ENCODE measurements at places on chromosomes 1 and 21. TPM values are rescaled to one million over a fixed set of nuclear protein-coding genes. Genes with fewer than 3 reads are reported as not detected.

DNA sequence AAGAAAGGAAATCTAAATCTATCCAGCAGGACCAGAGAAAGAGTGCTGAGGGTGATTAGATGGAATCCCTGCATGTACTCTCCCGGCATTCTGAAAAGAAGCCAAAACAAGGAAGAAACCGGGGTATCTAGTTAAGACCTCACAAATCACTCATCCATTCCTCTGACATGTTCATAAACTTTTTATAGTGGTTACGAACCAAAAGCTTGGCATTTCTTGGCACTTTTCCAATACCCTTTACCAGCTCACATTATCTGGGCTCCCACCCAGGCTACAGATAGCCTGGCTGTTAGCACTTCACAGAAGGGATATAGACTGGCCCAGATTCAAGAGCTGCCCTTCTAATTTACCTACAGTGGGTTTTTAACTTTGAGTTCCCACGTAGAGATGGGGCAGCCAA lies 1.8 kb upstream of the C1orf74 start:
- no peak for DNase-seq

DNA sequence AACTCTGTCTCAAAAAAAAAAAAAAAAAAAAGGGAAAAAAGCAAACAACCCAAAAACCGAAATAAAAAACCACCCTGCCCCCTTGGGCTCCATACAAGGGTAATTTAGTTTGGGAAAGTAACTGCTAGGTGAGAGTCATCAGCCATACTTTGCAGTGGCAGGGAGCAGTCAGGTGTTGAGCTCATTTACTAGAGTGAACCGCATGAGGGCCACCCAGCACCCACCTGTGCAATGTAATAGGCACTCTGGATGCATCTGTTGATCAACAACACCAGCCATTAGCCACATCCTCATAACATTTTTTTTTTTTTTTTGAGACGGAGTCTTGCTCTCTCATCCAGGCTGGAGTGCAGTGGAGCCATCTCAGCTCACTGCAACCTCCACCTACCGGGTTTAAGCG lies 9.1 kb downstream of the INAVA start:
- DNase-seq: no peak

The KIF26B gene
- 7.6 TPM for total RNA-seq

GRCh38 chr1:67166196-67166595 lies at the start of gene IL23R:
Gene IL23R (plus strand): TSS chr1:67166454. CDS start chr1:67168121, 1,667 bp downstream.
- no peak for DNase-seq

DNA sequence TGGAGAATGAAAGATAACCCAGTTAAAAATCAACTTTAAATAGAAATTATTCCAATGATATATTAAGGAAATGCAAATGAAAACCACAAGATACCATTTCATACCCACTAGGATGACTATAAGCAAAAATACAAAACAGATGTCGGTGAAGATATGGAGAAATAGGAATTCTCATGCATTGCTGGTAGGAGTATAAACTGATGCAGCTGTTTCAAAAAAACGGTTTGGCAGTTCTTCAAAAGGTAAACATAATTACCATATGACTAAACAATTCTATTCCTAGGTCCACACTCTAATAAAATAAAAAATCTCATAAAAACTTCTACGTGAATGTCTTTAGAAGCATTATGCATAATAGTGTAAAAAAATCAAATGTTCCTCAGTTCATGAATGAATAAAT lies 763.3 kb upstream of the BRINP3 start:
- DNase-seq: no peak

The SDC3 gene
- total RNA-seq: 58.6 TPM

The PRDM16 gene
- total RNA-seq: not detected

GRCh38 chr1:151401125-151401788 lies 1.9 kb downstream of the PSMB4 start:
- DNase-seq: peak; percentile 6

DNA sequence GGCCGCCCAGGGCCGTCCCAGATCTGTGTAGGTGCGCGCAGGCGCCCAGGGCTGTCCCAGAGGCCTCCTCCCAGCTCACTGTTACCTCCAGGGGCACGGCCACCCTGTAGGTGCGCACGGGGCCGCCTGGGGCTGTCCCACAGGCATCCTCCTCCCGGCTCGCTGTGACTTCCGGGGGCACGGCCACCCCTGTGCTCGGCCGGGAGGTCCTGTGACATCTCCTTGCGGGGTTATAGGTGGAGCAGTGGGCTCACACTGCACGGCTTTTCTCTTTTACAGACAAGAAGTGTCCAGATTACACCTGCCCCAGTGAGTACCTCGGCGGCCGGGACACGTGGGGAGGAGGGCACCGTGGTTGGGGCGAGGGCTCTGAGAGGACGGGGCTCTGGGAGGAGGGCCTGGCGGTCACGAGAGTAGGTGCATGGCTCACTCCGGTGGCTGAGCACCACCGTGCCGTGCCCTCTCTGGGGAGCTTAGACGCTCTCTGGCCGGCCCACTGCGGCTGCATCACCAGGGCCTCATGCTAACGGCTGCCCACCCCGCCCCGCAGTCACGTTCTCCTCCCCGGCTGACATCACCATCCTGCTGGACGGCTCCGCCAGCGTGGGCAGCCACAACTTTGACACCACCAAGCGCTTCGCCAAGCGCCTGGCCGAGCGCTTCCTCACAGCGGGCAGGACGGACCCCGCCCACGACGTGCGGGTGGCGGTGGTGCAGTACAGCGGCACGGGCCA lies 21.4 kb downstream of the COL6A1 start:
- DNase-seq: no peak

- no peak for DNase-seq
These were observed 480.5 kb downstream of the MATN1 start for GRCh38 chr1:30242722-30243457.

DNA sequence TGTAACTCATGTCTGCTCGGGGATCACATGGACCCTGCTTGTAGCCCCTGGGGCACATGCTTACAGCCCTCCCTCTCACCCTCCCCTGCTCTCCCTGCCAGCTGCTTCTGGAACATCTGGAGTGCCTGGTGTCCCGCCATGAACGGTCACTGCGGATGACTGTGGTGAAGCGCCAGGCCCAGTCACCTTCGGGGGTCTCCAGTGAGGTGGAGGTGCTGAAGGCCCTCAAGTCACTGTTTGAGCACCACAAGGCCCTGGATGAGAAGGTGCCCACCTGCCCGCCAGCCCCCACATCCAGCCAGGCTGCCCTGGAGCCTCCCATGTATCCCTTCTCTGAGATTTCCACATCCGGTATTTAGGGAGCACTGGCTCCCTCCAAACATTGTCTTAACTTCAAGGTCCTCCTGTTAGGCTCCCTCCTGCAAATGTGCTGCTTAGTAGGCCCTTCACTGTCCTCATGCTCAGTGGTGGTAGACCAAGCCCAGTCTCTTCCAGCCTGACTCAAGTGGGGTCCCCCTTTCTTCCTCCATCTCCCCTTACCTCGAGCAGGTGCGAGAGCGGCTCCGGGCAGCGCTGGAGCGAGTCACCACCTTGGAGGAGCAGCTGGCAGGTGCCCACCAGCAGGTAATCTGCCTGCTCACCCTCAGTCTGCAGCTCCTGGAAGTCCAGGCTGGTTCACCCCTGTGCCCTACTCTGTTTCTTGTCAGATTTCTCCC lies 17.7 kb downstream of the PPFIA4 start:
- DNase-seq: no peak

DNA sequence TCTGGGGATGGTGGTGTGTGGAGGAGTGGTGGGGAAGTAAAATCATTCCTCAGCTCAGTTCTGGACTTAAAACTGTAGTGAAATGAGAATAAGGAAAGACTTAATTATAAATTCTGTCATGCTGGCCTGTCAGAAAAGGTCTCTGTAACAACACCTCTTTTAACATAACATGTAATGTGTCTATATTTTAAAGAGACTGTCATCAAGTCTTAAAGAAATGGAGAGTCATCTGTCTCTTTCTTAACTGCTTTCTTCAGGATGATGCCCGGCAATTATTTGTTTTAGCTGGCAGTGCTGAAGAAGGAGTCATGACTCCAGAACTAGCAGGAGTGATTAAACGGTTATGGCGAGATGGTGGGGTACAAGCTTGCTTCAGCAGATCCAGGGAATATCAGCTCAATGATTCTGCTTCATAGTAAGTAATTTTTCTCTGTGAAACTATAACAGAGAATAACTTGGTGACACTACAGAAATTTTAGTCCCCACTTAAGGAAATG lies 30.6 kb downstream of the GNAI3 start:
- no peak for DNase-seq

DNA sequence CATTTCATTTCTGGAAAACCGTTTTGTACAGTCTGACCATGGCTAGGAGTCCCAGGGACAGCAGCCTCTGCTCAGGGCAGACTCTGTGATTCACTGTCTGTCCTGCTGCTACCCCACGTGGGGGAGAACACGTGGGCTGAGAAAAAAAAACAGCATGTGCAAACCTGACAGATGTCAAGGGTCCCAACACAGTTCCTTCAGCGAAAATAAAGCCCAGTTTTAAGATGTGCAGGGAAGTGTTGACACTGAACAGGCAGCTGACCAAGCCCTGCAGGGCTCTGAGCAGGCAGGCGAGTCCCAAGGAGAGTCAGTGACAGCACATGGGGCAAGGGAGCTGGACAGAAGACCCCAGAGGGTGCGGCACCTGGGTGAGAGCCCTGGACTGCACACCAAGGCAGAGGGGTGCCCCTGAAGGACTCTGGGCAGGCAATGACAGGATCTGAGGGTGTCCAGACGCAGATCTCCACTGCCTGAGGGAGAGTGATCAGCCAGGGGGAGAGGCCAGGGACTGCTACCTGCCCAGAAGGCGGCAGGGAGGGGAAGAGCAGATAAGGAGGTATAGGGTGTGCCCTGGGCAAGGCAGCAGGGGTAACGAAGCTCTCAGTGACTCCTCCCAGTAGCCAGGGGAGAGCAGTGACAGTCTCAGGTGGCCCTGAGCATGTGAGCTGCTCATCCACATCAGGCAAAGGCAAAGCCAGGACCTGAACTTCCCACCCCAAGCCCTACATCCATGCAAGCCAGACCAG lies 5.1 kb upstream of the SPATC1L start:
- peak; percentile 39 for DNase-seq

The TP73 gene
- not detected for total RNA-seq

The AMY1C gene
- not detected for total RNA-seq

GRCh38 chr1:119083980-119084379 lies 56.5 kb downstream of the WARS2 start:
- DNase-seq: no peak

Measured in HFFc6 (cell line).